ENCODE measurements at places on chromosomes 5 and 9. TPM values are rescaled to one million over a fixed set of nuclear protein-coding genes. Genes with fewer than 3 reads are reported as not detected.
A peak's percentile ranks its signal among the peaks of the same experiment; 100 is the strongest.

- DNase-seq = peak; percentile 19
- peaks cover 12% of the 10 kb centered on the region for H3K4me1 ChIP-seq
- H3K27me3 ChIP-seq = no peaks in the 10 kb centered on the region
- H3K36me3 ChIP-seq = no peaks in the 10 kb centered on the region
These were observed 62.1 kb downstream of the SNCAIP start for GRCh38 chr5:122374110-122374509.

- H3K27me3 ChIP-seq = peaks cover 36% of the 10 kb centered on the region
- H3K4me1 ChIP-seq = peaks cover 14% of the 10 kb centered on the region
- H3K27ac ChIP-seq = no peak overlapping the region
These were observed 69.5 kb upstream of the UNC5A start for GRCh38 chr5:176740702-176741496.

DNA sequence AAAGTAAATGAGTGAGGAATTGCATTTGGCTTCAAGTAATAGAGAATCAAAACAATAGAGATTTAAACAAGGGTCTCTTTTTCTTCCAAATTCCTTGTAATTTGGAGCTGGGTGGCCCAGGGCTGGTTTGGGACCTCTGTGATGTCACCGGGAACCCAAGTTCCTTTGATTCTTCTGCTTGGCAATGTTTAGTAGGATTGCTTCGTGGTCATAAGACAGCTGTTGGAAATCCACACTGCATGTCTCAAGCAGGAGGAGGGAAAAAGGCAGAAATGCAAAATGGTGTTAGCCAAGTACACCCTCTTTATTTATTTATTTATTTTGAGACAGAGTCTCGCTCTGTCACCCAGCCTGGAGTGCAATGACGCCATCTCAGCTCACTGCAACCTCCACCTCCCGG lies 72.6 kb upstream of the IL12B start:
- no peak for DNase-seq
- peaks cover 7% of the 10 kb centered on the region for H3K4me1 ChIP-seq
- no peaks in the 10 kb centered on the region for H3K36me3 ChIP-seq
- no peak overlapping the region for H3K4me3 ChIP-seq
- H3K27ac ChIP-seq = no peak overlapping the region
- no peaks in the 10 kb centered on the region for H3K27me3 ChIP-seq

- no peak overlapping the region for H3K4me3 ChIP-seq
- H3K27ac ChIP-seq = no peak overlapping the region
- no peaks in the 10 kb centered on the region for H3K36me3 ChIP-seq
- H3K27me3 ChIP-seq = no peaks in the 10 kb centered on the region
These were observed 155.7 kb downstream of the GLIS3 start for GRCh38 chr9:4143936-4144717.

GRCh38 chr9:2700909-2701550 lies 16.3 kb upstream of the KCNV2 start:
- DNase-seq = no peak
- no peak overlapping the region for H3K4me3 ChIP-seq
- no peaks in the 10 kb centered on the region for H3K4me1 ChIP-seq
- H3K27ac ChIP-seq = no peak overlapping the region
- no peaks in the 10 kb centered on the region for H3K27me3 ChIP-seq
- no peaks in the 10 kb centered on the region for H3K36me3 ChIP-seq

GRCh38 chr5:10324518-10325370 lies 17.0 kb upstream of the CMBL start:
- H3K27me3 ChIP-seq = peaks cover 16% of the 10 kb centered on the region
- no peak for DNase-seq
- no peak overlapping the region for H3K4me3 ChIP-seq
- no peaks in the 10 kb centered on the region for H3K4me1 ChIP-seq

DNA sequence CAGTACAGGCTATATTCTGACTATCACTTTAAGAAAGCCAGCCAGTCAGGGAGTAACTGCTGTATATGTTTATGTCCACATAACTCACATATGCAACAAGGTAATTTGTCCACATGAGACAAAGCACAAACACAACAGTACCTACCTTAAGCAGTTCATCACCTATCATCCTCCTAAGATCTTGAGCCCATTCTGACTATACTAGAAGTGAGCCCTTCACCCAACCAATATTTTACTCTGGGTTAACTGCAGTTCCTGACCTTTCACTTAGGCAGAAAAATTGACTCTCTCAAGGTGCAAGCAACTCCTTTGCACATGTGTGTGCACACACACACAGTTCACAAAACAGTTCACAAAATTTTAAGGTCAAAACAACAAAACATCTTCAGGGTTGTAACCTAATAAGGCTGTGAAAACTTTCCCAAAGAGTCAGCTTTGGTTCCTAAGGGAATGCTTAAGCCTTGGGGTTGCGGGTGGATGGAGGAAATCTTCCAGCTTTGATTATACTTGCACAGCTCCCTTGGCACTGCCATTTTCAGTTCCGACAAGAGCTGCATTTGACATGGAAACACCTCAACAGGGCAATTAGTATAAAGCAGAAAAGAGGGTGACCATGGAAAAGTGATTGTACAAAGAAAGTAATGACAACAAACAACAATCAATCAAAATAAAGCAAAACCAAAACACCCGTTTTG lies 215.3 kb downstream of the NFIB start:
- H3K27me3 ChIP-seq = no peaks in the 10 kb centered on the region
- H3K27ac ChIP-seq = peak overlapping the region; percentile 17
- DNase-seq = no peak

GRCh38 chr9:130606887-130607600 lies 27.7 kb downstream of the FUBP3 start:
- H3K4me3 ChIP-seq = no peak overlapping the region
- H3K36me3 ChIP-seq = no peaks in the 10 kb centered on the region
- peak overlapping the region; percentile 88 for H3K27ac ChIP-seq
- H3K27me3 ChIP-seq = no peaks in the 10 kb centered on the region
- peaks cover 40% of the 10 kb centered on the region for H3K4me1 ChIP-seq

- no peaks in the 10 kb centered on the region for H3K4me1 ChIP-seq
- no peaks in the 10 kb centered on the region for H3K27me3 ChIP-seq
These were observed 90.3 kb upstream of the CCNH start for GRCh38 chr5:87503004-87503403.

DNA sequence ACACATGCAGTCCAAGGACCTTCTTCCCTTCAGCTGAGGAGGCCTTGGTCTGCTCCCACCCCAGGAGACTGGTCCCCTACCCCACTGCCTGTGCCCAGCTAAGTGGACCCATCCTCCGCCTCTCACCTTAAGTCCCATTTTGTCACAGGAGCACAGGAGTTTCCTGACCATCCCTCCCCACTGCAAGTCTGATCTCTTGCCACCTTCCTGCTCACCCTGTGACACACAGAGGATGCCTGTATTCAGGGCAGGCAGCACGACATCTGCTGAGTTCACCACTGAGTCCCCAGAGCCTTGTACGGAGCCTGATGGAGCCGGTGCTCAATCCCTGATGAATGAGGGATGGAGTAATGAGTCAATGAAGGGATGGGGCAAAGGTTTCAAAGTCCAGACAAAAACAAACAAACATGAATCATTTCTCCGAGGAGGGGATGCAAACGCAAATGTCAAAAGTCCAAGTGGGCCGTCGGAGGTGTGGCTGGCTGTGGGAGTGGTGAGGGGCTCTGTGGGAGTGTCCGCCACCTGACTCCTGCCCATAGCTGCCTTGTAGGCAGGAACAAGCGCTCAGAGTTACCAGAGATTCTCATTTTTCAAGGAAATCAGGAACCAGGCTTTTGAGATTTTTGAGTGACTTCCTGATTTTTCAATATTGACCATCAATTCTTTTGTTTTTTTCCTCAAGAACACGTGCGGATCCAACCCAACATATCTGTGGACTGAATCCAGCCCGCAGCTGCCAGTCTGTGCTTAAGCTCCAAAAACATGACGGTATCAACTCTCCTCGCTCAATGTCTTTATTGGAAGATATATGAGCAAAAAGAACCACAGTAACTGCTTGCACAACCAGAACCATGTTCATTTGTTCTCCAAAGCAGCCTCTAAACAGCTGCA lies 4.4 kb downstream of the RAPGEF1 start:
- no peak overlapping the region for H3K27ac ChIP-seq
- H3K4me3 ChIP-seq = no peak overlapping the region
- DNase-seq = no peak
- peaks cover 17% of the 10 kb centered on the region for H3K4me1 ChIP-seq
- no peaks in the 10 kb centered on the region for H3K36me3 ChIP-seq

DNA sequence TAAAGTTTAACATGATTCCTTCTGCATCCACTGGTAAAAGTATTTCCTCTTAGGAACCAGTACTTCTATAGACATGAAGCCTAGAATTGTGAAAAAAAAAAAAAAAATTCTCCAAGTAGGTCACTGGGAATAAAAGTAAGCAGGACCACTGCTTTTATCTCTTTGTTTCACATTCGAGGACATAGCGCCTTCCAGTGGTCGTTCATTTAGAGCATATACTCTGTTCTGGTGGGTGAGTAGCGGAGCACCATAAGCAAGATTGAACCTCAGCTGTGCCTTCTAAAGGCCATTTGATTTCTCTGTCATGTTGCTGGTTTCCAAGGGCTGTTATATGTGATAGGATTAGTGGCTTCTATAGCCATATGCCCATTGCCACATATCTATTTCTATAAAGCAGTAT lies 393.1 kb downstream of the TMEM232 start:
- H3K4me3 ChIP-seq = no peak overlapping the region
- H3K27ac ChIP-seq = no peak overlapping the region
- peak; percentile 71 for DNase-seq
- H3K36me3 ChIP-seq = no peaks in the 10 kb centered on the region

DNA sequence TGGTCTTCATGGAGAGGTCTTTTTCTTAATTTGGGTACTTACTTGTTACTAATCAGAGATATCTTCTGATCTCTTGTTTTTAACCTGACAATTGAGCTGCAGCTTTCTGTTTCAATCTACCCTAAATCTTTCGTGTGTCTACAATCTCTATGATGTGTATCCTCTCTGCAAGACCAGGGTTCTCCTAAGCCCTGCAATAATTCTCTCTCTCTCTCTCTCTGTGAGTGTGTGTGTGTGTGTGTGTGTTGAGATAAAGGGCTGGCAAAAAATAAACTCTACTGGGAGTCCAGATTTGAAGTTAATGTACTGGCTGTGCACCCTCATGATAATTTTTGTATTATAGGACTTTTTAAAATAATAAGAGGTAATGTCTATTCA lies 57.8 kb upstream of the FBXL7 start:
- DNase-seq = no peak
- no peaks in the 10 kb centered on the region for H3K27me3 ChIP-seq
- H3K4me3 ChIP-seq = no peak overlapping the region
- H3K36me3 ChIP-seq = no peaks in the 10 kb centered on the region
- H3K27ac ChIP-seq = no peak overlapping the region

DNA sequence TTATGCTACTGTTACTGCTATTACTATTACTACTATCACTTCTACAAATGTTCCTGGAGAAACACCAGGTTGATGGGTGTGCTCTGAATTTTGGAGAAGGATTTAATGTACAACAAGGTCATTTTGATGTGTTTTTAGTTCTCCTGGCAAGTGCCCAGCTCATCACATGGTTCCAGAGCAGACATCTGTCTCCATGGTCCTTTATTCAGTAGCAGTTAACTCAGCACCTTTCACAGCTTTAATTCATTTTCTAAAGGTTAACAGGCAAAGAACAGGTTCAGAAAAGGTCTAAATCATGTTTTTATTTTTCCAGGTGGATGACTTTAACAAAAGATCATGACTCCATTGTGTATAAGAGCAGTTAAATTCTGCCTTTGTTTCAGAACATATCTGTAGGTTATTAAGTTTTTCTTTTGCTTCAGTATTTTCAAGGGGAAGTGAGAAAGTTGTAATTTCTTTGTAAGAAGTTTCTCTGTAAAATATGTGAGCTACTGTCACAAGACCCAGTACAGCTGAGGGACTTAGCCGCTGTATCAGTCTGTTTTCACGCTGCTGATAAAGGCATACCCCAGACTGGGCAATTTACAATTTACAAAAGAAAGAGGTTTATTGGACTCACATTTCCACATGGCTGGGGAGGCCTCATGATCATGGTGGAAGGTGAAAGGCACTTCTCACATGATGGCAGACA lies 41.9 kb downstream of the MTRR start:
- H3K4me3 ChIP-seq = no peak overlapping the region
- H3K27me3 ChIP-seq = no peaks in the 10 kb centered on the region
- H3K4me1 ChIP-seq = no peaks in the 10 kb centered on the region
- H3K36me3 ChIP-seq = peaks cover 4% of the 10 kb centered on the region
- DNase-seq = no peak

GRCh38 chr5:15500325-15501001 lies 483 bp downstream of the FBXL7 start:
- no peaks in the 10 kb centered on the region for H3K4me1 ChIP-seq
- H3K36me3 ChIP-seq = no peaks in the 10 kb centered on the region
- peak overlapping the region; percentile 92 for H3K4me3 ChIP-seq

DNA sequence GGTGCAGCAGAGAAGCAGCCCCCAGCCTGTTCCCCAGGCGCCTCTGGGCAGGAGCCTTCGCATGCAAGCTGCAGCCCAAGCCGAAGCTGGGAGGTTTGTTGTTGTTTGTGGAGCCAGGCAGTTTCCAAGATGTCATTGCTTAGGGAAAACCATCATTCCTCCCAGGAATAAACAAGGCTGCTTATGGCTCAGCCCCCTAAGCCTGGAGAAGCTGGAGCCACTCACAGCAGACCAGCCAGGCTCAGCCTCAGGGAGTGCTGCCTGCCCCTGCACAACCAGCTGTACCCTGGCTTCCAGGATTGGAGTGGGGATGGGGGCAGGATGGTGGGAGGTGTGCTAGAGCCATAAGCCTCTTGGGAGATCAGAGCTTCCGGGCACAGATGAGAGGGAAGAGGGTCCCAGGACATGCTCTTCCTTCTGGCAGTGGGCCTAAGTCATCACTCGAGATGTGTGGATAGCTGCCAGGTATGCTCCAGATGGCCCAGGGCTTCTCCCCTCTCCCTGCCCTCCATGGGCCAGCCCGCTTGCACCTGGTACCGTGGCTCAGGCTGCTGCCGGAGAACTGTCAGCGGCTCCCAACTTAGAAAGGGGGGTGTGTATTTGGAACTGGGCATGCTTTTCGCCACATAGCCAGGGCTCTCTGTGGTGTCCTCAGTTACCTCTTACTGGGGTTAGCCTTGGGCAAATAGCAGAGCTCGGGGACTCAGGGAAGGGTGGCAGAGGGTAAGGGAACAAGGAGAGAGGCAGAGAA lies 105.2 kb downstream of the RGS3 start:
- no peak for DNase-seq
- no peaks in the 10 kb centered on the region for H3K36me3 ChIP-seq
- no peak overlapping the region for H3K27ac ChIP-seq
- H3K27me3 ChIP-seq = no peaks in the 10 kb centered on the region
- H3K4me1 ChIP-seq = peaks cover 32% of the 10 kb centered on the region

Gene SOX30
- 0.07 TPM for total RNA-seq

Gene SUB1
- total RNA-seq = 135 TPM

Gene PLEKHG4B
- total RNA-seq = 20.1 TPM

Gene F2RL1
- not detected for total RNA-seq

Gene NLN
- 11.2 TPM for total RNA-seq
